ENCODE measurements at places on chromosomes 1 and 21. TPM values are rescaled to one million over a fixed set of nuclear protein-coding genes. Genes with fewer than 3 reads are reported as not detected.
A peak's percentile ranks its signal among the peaks of the same experiment; 100 is the strongest.

RABGAP1L gene
- total RNA-seq: 47.5 TPM

RGS4 gene
- not detected for total RNA-seq

C1orf53 gene
- 4.2 TPM for total RNA-seq

SOX13 gene
- total RNA-seq: 22.0 TPM

FAM151A gene
- not detected for total RNA-seq

GNAT2 gene
- not detected for total RNA-seq

DNA sequence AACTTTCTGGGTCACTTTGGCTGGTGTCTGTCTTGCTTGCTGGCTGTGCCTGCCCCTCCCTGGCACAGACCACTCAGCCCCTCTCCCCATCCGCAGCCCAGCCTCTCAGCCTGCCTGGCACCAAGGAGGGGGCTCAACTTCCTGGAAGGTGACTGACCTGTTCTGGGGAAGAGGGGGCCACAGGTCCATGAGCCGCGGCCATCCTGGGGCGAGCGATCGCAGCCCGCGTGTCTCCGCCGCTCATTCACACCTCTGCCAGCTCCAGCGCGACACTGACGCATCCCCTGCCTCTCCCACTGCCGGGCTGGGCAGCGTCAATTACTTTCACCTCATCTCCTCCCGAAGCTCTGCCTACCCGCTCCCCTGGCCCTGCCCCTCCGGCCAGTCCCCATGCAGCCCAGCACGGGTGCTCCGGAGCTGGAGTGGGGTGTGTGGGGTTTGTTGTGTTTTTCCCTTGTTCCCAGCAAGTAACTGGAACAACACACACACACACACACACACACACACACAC lies 14.3 kb downstream of the SLC6A9 start:
- no peak for DNase-seq

GRCh38 chr1:13513063-13513894 lies 524 bp downstream of the LRRC38 start:
- no peak for DNase-seq

GRCh38 chr1:168483539-168483938 lies 60.3 kb downstream of the XCL2 start:
- DNase-seq: peak; percentile 71

GRCh38 chr1:22414244-22414751 lies 37.4 kb upstream of the ZBTB40 start:
- DNase-seq: no peak

GRCh38 chr1:79726911-79727310 lies 720.4 kb upstream of the ADGRL4 start:
- no peak for DNase-seq

- no peak for DNase-seq
Observed at GRCh38 chr1:185578293-185578692, 155.9 kb upstream of the HMCN1 start.

- DNase-seq: no peak
Observed at GRCh38 chr1:94729267-94729666, 90.9 kb upstream of the SLC44A3 start.
